AML-193 (cell line): ENCODE measurements at places on chromosomes 13 and 19.

DNA sequence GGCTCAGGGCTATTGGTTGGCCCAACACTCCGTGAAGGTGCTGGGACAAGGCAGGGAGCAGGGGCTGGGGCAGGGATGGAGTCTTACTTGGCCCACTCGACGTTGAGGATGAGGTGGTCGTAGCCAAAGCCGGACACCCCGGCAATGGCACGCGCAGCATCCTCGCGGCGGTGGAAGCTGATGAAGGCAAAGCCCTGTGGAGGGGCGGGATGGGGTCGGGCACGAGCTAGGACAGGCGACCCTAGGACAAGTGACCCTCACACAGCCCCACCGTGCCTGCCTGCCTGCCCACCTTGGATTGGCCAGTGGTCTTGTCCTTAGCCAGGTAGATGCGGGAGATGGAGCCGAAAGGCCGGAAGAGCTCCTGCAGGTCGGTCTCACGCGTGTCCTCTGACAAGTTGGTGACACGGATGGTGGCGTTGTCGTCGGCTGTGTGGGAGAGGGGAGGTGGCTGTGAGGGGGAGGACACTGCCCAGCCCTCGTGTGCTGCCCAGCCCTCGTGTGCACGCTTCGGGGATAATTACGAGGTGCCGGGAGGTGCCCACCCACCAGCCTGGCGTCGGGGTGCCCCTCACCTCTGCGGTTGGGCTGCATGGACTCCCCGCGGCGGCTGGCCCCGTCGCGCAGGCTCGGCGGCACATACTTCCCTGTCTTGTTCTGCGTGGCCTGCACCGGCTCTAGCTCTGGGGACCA lies 4.0 kb downstream of the P2RY11 start:
- no peak for DNase-seq

GRCh38 chr13:30569901-30570576 lies 47.7 kb upstream of the USPL1 start:
- no peak for DNase-seq

- no peak for DNase-seq
These were observed 16.9 kb downstream of the MCF2L start for GRCh38 chr13:112985803-112986408.

- no peak for DNase-seq
These were observed 39.6 kb downstream of the STK24 start for GRCh38 chr13:98537306-98537705.

DNA sequence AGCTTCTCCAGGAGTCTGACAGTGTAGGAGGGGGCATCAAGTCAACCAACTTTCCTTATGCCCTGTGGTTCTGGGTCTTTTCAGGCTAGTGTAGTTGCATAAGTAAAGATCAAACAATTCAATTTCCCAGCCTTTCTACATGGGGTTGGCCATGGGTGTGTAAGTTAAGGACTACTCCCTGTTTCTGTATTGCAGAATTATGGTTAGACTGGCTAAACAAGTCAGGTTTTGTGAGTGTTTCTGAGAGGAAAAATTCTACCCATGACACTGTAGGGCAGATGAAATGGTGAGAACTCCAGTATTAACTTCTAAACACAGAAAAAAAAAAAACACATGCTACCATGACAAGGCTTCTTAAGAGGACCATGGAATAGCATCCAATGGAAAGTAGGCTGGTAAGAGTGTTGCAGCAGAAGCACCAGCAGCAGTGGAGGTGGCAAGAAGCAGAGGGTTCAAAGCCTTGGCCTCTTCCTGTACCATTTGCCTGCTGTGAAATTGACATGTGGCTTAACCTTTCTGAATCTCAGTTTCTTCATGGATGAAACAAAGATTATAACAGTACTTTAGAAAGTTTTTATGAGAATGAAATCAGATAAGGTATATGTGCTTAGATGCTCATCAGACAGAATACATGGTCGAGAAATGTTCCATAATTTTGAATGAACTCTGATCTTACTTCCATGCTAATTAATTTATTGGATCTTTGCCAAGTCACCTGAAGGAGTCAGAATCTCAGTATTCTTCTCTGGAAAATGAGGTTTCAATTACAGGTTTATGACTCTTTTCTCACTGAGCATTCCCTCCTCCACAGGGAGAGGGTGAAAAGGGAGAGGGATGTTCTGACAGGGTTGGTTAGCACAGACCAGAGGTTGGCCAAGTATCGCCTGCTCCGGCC lies 11.4 kb upstream of the SCEL start:
- no peak for DNase-seq

- no peak for DNase-seq
These were observed 41.2 kb downstream of the CEP89 start for GRCh38 chr19:32930567-32930966.

GRCh38 chr13:80359414-80359777 lies 18.5 kb upstream of the SPRY2 start:
- DNase-seq = no peak

DNA sequence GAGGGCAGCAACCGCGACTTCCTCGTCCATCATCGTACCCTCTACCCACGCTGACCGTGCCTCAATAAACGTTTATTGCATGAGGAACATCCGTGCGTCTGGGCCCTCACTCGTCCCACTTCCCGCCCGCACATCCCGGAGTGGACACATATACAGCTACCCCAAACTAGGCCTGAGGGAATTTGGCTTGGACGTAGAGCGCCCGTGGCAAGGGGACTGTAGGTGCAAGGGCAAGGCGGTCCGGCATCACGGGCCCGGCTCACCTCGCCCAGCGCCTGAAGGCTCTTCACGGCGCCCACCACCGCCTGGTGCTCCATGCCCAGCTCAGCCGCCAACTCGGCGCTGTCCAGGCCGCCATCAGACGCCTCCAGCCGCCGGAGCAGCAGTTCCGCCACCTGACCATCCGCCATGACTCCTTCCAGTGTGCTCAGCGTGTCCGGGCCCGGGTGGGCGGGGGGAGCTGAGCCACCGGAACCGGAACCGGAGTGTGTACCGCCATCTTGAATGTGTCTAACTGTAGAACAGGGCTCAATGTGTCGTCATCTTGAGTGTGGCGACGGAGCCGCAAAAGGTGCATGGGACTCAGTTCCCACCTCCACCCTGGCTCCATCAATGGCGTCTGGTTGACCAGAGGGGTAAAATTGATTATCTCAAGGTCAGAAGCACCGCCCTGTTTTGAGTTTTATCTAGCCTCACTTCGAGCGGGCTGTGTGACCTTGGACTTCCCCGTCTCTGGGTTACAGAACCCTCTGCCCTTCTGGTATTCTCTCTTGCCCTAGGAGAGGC lies at the start of gene FARSA:
Gene FARSA, minus strand, starts transcription at position 425 of the 786 bp plus-strand sequence. Its CDS starts 15 bp downstream, at position 410.
- peak; percentile 76 for DNase-seq

DNA sequence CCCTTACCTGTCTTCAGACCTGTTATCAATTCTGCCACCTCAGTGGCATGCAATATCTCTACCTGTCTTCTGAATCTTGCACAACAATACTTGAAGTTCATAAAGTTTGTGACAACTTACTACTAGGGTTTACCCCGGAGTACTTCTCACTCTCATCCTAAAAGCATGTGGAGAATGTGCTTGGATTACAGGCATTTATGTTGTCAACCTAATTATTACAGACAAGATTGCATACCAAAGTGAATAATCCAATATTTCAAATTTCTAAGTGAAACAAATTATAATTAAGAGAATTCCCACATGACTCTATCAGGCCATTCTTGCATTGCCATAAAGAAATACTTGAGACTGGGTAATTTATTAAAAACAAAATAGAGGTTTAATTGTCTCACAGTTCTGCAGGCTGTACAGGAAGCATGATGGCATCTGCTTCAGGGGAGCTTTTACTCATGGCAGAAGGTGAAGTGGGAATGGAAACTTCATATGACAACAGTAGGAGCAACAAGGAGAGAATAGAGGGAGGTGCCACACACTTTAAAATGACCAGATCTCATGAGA lies 661.0 kb upstream of the SPRY2 start:
- DNase-seq = no peak

- DNase-seq = no peak
These were observed 160.5 kb downstream of the OLFM4 start for GRCh38 chr13:53189162-53189561.

DNA sequence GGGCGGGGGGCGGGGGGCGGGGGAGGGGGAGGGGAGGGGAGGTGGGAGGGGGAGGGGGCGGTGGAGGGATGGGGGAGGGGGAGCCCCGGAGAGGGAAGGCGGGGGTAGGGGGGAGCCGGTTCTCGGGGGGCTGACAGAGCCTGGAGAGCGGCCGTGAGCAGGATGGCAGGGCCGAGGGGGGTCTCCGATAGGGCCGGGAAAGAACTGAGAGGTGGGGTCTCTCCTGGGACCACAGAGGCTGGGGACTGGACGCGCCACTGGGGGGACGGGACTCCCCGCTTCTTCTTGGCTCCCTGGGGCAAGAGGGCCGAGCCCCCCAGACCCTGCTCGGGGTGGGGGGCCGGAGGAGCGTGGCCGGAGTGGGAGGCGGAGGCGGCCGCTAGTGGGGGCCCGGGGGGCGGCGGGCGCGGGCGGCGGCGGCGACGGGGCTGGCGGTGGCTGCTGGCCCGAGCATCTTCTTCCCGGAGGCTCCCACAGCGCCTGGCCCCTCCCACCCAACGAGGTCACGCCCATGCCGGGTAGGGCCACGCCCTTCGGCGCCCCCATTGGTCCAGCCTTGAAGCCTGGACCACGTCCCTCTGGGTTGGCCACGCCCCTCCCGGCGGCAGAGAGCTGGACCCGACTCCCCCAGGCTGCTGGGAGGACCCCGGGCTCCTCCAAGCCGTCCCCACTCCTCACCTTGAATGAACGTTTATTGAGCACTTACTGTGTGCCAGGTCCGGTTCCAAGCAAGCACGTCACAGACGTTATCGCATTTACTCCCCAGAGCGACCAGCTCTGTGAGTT lies at the start of gene NOVA2:
Gene NOVA2, minus strand, starts transcription at position 313 of the 786 bp plus-strand sequence. CDS start 514 bp downstream, outside the sequence.
- no peak for DNase-seq

GRCh38 chr19:43812259-43812658 lies 10.0 kb upstream of the LYPD5 start:
- no peak for DNase-seq

DNA sequence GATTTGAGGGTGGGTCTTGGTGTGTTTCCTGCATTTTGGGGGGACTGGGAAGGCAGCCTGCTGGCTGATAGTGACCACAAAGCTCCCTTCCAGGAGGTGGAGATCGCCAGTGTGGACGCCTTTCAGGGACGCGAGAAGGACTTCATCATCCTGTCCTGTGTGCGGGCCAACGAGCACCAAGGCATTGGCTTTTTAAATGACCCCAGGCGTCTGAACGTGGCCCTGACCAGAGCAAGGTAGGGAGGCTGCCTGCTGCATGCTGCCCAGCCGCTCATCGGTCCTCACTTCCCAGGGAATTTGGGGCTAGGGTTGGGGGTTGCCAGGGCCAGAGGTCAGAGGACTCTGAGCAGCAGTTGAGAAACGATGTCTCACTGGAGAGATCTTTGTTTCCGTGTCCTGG lies 30.2 kb downstream of the UPF1 start:
- DNase-seq = no peak

DNA sequence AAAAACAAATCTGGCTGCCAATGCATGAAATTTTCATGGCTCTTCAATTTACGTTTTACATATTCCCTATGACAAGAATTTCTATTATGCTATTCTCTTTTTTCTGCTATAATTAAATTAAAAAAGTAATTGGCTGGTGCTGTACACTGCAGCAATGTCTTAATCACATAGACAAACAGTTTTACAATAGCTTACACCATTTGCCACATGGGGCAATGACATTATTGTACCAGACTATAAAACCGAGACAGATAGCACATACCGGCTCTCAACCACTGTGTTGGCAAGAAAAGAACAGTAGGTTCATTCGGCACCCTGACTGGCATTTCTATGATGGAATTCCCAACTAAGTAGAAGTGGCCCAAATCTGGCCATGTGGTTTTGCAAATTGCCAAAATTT lies 67.7 kb downstream of the DACH1 start:
- DNase-seq = no peak

DNA sequence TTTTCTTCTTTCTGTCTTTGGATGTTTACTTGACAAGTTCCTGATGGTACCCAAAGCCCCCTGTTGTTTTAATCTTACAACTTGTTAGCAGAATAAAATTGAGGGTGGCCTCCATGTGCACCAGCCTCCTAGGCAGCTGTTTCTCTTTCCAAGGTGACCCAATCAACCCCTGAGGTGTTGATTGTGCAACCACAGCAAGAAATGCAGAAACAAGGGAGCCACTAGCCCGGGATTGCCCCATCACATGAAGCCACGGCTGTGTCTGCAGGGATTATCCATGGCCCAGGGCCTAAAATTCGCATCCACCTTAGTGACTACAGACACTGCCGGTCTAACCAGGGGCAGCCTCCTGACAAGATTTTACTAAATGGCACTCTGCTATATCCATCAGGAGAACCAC lies 14.4 kb downstream of the CEACAM4 start:
- peak; percentile 86 for DNase-seq

DNA sequence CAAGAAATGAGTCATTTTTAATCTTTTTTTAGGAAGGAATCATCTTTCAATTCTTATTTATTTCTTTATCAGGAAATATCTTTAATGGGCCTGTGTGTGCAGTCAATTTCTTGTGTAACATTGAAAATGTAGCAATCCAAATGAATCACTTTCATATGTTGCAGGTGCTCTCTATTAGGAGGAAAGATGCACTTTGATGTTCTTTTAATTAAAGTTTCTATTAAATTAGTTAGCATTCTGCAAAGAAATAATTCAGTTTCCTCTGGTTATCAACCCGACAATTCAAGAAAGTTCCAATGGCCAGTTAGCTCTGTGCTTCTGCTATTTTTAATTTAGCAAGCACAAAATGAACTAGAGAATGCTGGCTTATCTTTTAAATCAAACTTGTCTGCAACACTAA lies 212.0 kb downstream of the PCDH17 start:
- DNase-seq = no peak

DNA sequence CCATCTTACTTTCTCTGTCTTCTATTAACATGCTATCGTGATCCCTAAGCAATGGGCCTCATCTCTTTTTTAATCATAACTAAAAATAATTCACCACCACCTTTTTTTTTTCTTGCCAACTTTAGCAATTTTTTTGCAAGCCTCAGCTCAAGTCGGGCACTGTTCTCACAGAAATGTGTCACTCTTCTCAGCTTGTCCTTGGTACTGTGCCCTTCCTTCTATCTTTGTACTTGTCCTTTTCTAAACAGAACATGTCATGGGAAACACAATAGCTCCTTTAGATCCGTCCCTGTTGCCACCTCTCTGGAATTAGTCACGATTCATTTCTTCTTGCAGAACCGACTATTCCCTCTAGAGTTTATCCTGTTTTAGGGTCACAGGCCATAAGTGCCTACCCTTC lies 10.3 kb downstream of the SERP2 start:
- DNase-seq = no peak

DNA sequence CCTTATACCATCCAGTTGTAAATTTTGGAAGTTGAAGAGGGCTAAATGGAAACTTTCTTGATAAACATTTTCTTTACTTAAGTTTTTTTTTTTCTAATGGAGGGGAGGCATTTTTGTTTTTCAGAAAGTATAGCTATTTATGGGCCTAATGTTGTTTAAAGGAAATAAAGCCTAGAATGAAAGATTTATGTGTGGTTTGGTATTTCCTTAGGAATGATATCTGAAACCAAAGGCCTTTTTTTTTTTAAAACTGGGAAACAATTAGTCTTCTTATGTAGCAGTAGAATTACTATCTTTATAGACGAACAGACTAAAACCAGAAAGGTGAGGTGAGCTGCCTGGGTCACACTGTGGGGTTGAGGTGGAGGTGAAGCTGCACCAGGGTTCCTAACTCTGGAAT lies 80.1 kb downstream of the ESD start:
- DNase-seq = no peak
